NCI-H1092 (cell line): ENCODE measurements at places on chromosomes 1 and 21.

DNA sequence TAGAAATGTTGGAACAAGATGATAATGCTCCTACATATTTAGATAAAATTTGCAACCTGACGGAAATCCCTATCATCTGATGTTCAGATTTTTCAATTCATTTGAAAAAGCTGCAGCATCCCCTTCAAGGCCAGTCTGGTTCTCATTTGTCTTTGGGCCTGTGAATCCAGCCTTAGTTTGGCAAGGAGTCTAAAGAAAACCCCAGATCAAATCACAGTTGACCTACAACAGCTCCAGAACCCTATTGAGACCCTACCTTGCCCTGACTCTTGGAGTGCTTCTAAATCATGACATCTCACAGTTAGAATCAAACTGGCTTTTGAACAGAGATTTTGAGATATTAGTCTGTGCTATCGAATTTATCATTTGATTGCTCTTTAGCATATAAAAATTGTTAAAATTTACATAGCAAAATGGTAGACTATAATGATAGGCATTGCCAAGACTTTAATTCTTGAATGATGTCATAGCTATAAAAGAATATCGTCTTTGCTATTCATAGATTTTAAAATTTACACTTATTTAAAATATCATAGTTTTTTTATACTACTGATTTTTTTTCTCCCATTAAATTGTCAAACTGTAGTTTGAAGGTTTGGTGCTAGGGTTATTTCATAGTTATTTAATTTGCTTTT is 2.2 kb downstream of the PPP2R5A start:
- no peak for DNase-seq

- DNase-seq = no peak
Measured at GRCh38 chr1:77950873-77951272, 28.0 kb downstream of the FUBP1 start.

DNA sequence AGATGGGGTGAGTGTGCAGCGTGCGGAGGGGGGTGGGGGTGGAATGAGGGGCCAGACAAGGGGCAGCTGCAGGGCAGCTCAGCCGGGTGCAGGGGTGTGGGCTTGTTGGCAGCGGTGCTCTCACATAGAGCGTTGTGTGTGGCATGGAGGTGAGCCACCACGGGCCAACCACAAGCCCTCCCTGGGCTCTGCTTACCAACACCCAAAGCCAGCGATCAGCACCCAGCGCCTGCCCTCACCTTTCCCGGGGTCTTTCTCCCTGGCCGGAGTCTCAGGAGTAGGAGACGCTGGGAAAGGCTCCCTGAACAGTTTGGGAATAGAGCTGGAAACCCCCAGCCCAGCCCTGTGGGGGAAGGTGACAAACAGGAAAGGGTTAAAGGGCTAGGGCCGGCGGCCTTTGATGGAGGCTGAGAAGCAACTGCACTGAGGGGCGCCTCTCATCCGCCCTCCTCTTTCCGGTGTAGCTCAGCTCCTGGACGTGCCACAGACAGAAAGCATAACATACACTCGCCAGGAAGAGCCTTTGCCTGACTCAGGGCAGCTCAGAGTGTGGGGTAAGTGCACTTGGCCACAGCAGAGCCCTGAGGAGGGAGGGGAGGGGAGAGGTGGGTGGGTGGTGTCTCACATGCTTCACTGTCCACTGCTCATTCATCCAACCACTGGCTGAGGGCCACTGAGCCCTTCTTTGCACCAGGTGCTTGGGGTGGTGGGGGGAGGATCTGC is 577 bp downstream of the IKBKE start:
- no peak for DNase-seq

- no peak for DNase-seq
Measured at GRCh38 chr1:178646821-178647220, 78.2 kb upstream of the RALGPS2 start.

- no peak for DNase-seq
Measured at GRCh38 chr1:184870319-184870718, 104.0 kb downstream of the NIBAN1 start.
